ENCODE measurements at places on chromosomes 2 and 18. TPM values are rescaled to one million over a fixed set of nuclear protein-coding genes. Genes with fewer than 3 reads are reported as not detected.

DNA sequence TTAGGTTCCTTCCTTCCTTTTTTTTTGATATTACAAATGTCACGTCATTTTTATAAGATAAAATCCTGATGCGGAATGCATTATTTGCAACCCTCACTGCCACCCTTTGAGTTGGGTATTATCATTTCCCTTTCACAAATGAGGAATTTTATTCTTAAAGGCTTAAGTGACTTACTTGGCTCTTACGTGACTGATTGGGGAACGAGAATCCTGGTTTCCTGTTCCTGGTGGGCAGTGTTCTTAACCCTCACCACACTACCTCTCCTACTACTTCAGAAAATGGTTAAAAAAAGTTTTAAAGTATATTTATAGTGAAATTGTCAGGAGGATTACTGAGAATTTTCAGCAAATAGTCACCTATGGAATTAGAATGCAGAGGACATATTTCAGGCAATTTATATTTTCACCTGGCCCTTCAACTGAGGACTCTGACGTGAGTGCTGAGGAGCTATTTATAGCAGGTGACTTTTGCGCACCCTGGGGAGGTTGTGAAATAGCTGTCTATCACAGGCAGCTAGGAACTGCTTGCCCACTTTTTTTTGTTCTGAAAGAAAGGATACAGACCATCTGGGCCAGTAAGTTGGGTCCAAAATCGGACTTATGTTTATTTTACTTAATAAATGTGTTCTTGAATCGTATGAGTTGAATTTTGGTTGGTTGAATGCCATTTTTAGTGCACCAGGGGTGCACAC, 18.7 kb upstream of the RASGRP3 start:
- DNase-seq, result no peak

KCNG3 gene
- polyA plus RNA-seq, result not detected

- DNase-seq, result no peak
Measured at GRCh38 chr2:234999740-235000425, 48.1 kb downstream of the SH3BP4 start.

UGT1A10 gene
- not detected for polyA plus RNA-seq

DNA sequence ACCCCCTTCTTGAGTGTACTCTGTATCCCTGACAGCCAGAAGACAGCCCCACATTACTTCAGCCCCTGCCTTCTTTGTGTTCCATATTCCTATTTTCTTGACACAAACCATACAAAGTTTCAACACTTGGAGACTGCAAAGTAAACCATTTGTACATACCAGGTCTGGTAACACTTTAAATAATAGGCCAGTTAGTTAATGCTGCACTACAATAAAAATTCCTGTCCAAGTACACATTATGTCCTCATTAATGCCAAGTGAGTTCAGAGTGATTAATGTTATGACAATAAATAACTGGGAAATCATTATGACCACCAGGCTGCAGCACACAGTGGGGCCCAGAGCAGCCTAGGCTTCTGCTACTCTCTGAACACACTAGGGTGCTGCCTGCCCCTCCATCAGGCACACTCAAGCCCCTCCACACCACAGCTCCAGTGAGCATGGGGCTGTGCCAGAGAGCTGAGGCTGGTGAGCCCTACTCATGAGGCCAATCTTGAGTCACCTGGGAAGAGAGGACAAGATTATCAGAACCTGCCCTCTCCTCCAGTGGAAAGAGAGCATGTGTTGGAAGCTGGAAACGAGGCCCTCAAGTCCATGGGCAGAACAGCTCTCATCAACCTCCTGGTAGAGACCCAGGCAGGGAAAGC, 138.7 kb downstream of the TTC32 start:
- DNase-seq, result no peak

DOK6 gene
- polyA plus RNA-seq, result 2.7 TPM

KCNE4 gene
- polyA plus RNA-seq, result 5.8 TPM

SLC19A3 gene
- polyA plus RNA-seq, result 0.98 TPM

COX7A2L gene
- 177 TPM for polyA plus RNA-seq

CD226 gene
- polyA plus RNA-seq, result 0.72 TPM

DNA sequence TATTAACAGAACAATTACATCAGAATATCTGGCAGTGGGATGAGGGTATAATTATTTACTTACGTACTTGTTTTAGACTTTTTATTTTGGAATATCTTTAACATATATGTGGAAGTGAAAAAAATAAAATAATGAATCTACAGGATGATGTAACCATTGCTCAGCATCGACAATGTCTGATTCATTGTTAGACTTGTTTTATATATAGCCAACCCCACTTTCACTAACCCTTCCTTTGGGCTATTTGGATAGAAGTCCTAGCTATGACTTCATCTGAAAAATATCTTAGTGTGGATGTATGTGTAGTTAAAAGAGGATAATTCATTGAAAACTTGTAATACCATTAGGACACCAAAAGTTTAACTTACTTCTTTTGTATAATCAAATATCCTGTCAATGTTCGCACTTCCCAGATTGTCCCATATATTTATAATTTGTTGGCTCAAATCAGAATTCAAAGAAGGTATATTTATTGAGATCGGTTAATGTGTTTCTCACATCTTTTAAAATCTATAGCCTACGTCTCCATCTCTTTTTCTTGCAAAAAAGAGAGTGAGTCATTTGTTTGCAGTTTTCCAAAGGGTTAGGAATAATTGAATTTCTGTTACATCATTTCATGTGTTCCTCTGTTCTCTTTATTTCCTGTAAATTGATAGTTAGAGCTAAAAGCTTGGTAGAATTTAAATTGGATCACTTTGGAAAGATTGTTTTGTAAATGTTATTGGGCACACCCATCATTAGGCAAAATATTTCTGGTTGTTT, 506.1 kb upstream of the FAM98A start:
- DNase-seq, result no peak

MGAT4A gene
- 6.8 TPM for polyA plus RNA-seq

CCDC74B gene
- polyA plus RNA-seq, result 0.52 TPM

DNA sequence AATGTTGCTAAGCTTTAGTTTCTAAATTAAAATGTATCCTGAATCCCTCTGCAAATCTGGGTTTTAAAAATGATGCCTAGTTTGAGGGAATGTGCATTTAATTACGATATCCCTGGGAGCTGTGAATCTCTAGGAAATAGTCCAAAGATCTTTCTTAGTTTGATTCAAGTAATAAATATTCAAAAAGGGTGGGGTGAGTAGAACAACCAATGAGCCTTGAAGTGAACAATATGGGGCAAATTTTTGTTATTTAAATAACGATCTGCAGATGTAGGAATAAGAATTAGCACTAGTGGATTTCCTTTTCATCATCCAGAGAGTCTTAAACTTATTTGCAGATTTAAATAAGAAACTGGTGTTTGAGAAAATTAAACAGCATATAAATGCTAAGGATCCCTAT, 106.3 kb downstream of the ACVR1 start:
- DNase-seq, result no peak

DNAJB2 gene
- 71.0 TPM for polyA plus RNA-seq

- DNase-seq, result no peak
Measured at GRCh38 chr2:40279001-40279400, 172.9 kb downstream of the SLC8A1 start.

DNA sequence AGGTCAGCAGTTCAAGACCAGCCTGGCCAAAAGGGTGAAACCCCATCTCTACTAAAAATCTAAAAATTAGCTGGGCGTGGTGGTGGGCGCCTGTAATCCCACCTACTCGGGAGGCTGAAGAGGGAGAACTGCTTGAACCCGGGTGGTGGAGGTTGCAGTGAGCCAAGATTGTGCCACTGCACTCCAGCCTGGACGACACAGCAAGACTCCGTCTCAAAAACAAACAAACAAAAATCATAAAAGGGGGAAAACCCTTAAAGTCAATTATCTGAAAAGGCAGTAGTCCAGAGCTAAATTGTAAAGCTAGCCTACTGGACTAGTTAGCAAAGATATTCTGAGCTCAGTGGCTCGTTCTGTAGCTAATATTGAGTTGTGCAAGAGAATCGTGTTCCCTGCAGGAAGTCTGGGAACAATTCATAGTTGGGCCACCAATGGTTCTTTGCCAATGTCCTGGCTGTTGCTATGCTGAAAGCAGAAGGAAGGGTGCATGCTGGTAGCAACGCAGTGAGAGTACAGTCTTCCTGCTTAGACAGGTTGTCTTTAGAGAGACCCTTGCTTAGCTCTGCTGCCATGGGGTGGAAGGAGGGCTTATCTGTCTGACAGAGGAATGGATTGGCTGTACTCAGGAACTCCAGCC, 4.3 kb downstream of the TGOLN2 start:
- DNase-seq, result no peak

DNA sequence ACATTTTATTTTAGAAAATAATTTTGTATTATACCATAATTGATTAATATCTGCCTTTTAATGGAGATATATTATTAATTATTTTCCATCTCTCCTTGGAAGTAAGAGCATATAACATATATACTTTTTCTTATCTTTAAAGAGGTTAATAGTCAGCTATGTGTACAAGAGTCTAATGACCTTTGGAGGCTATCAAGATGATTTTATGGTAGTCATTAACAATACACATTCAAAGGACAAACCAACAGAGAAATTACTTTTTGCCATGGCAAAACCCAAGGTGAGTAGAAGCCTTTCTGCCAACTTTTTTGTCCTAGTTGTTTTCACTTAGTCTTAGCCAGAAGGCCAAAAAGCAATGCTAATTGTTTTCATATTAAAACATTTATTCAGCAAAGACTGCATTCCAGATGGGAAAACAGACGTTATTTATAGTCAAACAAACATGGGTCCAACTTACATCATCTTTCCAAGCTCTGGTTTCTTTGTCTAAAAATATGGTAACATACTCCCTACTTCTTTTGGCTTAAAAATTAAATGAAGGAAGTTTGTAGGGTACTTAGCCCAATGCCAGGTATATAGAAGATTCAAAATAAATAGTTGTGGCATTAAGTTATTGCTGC, 9.6 kb upstream of the DYNC2LI1 start:
- DNase-seq, result no peak

DNA sequence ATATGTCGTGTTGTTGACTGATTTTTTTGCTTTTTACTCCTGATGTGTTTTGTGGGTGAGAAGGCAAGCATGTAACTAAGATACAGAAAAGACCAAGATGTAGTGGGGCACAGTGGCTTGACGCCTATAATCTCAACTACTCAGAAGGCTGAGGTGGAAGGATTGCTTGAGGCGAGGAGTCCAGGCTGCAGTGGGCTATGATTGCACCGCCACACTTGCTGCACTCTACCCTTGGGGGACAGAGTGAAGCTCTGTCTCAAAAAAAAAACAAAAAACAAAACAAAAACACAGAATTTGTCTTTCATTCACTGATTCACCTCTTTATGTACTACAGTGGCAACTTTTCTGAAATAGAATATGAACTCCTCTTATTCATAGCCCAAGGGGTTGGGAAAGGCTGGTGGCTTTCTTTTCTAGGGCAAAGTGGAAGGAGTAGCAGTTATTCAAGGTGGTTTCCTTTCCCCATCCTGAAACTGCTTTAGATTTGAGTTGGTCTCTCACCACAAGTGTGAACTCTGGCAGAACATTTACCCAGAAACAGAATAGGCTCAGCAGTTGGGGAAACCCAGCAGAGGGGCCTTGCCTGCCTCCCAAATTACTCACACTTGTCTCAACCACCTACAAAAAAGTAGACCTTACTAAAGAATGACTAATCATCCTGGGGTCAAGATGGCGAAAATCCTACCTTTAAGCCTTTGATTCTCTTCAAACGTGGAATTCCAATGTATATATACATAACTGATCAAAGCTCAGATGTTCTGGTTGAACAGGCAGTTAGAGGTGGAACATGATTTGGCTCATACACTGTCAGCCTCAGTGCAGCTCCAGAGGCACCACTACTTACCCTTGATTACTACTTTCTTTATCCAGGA, 6.5 kb downstream of the TANK start:
- no peak for DNase-seq

DNA sequence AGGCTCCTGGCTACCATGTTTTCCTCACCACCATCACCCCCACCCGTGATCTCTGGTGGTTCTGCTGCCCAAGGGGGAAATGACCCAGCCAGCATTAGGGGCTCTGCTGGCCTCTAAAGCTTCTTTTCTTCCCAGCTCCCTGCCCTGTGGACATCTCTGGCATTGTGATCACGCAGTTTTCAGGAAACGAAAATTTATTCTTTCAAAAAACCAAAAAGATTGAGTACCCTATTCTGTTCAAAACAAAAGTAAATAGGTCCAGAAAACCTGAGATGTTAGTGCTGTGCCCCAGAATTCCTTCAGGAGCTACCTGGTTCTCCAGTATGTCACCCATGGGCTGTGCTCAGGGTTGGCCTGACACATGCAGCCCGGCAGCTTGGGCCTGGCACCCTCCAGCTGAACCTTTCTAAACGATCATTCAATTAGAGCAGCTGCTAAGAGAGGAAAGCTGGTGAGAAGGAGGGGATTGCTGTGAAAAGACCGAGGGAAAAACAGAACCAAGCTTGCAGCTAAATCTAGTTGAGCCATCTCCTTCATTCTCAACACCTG, 157.5 kb downstream of the MGAT5 start:
- no peak for DNase-seq

CRYGD gene
- polyA plus RNA-seq, result not detected

RAB17 gene
- 1.0 TPM for polyA plus RNA-seq

DNA sequence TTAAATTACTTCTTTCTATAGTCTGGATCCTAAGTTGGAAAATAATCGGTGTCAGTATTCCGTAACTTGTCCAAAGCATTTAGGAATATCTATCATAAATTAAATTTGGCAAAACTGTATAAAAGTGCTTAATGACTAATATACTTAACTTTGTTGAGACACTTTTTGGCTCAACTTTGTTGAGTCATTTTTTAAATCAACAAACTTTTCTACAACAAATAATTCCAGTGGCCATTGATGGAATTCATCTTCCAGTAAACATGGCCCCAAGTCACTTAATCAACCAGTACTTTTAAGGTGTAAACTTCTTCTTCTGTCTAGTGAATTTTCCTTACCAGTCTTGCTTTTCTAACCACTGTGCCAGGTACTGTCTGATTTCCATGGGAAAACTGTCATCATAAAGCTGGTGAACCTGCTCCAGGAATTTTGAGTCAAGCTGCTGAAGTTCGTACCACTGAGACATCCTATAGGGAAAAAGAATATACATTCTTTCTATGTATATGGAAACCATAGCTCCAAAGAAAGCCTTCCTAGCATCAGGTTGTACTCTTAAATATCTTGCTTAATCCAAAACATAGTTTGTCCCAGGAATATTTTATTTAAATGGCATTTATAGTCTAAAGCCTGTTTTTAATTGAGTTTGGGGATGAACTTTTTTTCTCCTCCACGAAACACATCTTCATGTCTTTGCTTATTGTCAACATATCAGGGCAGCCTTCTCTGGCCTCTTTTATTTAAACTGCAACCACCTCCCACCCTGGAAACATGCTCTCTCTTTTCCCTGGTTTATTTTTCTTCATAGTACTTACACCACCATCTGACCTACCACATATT, 4.2 kb downstream of the STAT1 start:
- DNase-seq, result no peak

RBBP8 gene
- 44.2 TPM for polyA plus RNA-seq

SULT1C4 gene
- 26.7 TPM for polyA plus RNA-seq

GRCh38 chr2:146624430-146625160, 1220.2 kb upstream of the ACVR2A start:
- DNase-seq, result no peak

GRCh38 chr2:170362871-170363631, 185.1 kb downstream of the MYO3B start:
- no peak for DNase-seq

GRCh38 chr2:31109633-31110192, 28.5 kb downstream of the GALNT14 start:
- no peak for DNase-seq

- DNase-seq, result no peak
Measured at GRCh38 chr2:39867268-39867667, 88.2 kb upstream of the THUMPD2 start.

C2orf66 gene
- polyA plus RNA-seq, result not detected

ANKAR gene
- 5.7 TPM for polyA plus RNA-seq

OXER1 gene
- polyA plus RNA-seq, result 4.9 TPM

FOXD4L1 gene
- polyA plus RNA-seq, result 2.6 TPM

- no peak for DNase-seq
Measured at GRCh38 chr2:99619151-99619550, 129.3 kb upstream of the REV1 start.

PSMA8 gene
- polyA plus RNA-seq, result not detected

Data from muscle of arm (tissue), 14 donors.